OCI-LY7 (cell line): ENCODE measurements at places on chromosomes 16 and 17.

- DNase-seq = peak; percentile 84
Observed at GRCh38 chr16:57141822-57142631, 43.8 kb downstream of the PSME3IP1 start.

DNA sequence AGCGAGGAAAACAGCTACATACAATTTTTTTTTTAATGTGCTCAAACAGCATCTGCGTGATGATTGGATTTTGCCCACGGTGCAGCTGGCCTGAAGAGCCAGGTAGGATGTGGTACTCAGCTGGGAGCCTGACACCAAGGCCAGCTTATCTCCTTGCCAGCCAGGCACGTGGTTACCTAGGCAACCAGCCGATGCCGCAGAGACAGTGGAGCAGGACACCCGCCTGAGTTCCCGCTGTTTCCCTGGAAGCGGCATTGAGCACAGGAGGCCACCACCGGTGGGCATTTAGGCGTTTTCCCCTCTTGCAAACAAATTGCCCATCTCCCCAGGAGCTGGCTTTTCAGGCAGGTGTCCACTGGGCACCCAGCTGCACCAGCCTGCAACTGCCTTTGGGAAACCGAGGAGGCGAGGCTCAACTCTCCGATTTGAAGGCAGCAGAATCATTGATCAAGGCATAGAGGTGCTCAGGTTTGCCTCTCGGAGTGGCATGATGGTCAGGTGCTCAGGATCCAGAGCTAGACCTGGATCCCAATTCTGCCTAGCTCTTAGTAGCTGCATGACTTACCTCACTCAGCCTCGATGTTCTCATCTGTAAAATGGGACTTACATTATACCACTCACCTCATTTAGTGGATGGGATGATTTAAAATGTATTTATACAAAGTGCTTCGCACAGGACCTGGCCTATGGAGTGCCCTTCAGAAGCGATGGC lies 137.5 kb upstream of the PLCG2 start:
- DNase-seq = no peak

GRCh38 chr17:2253768-2254406 lies 49.7 kb downstream of the SMG6 start:
- no peak for DNase-seq

DNA sequence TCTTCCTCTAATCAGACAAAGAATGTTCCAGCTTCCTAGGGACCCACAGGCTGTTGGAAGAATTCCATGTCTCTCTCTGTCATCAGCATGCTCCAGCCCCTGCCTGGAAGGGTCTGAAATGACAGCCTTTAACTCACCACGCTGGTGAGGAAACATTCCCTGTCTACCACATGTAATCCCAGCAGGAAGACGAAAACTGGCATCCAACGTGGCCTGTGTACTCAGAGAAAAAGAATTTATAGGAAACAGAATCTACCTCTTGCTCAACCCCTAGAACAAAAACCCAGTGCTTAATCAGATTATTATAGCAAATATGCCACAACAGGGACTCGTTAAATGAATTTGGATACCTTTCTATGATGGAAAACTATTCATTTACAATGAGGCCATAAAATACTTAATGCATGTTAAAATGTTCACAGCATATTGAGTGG lies 147.3 kb upstream of the FOXF1 start:
- no peak for DNase-seq

DNA sequence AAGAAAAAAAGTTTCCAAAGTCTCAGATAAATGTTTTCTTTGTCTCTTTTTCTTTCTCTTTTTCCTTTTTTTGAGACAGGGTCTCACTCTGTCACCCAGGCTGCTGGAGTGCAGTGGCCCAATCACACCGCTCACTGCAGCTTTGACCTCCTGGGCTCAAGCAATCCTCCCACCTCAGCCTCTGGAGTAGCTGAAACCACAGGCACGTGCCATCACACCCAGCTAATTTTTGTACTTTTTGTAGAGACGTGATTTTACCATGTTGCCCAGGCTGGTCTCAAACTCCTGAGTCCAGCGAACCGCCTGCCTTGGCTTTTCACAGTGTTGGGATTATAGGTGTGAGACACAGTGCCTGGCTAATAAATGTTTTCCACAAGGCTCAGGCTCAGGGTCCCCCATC lies 53.3 kb upstream of the KSR1 start:
- no peak for DNase-seq

DNA sequence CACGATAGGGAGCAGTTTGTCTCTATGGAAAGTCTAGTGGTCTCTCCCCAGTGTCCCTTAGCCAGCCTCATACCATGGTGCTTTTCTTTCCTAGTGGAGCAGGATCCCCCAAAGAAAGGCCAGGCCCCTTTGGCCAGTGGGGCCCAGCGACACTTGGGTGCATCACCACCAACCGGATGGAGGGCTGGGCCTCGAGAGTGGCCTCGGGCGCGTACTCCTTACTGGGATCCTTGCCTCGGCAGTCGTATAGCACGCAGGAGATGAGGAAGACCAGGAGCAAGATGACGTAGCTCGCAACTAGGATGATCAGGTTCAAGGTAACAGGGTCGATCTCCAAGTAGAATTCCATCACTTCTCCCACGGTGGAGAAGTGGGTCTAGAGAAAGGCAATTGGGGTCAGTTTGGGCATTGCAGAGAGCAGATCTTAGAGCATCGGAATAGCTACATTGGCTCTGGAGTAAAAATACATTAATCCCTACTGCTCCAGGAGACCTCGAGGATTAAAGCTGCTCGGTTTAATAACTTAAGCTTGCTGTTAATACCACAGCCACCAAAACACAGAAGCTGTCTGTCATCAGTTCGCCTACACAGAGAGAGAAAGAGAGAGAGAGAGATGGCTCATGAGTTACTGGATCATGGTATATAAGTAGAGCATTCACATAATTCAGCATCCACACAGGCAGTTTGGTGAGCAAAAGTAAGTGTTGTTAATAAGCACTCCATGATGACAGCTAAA lies at the start of gene SMIM36:
SMIM36 (minus strand) TSS at position 467 of the 736 bp plus-strand sequence.
- DNase-seq = no peak

GRCh38 chr17:63445571-63445953 lies 544 bp downstream of the CYB561 start:
- no peak for DNase-seq

GRCh38 chr17:38600906-38601305 lies 4.8 kb downstream of the SRCIN1 start:
- no peak for DNase-seq

DNA sequence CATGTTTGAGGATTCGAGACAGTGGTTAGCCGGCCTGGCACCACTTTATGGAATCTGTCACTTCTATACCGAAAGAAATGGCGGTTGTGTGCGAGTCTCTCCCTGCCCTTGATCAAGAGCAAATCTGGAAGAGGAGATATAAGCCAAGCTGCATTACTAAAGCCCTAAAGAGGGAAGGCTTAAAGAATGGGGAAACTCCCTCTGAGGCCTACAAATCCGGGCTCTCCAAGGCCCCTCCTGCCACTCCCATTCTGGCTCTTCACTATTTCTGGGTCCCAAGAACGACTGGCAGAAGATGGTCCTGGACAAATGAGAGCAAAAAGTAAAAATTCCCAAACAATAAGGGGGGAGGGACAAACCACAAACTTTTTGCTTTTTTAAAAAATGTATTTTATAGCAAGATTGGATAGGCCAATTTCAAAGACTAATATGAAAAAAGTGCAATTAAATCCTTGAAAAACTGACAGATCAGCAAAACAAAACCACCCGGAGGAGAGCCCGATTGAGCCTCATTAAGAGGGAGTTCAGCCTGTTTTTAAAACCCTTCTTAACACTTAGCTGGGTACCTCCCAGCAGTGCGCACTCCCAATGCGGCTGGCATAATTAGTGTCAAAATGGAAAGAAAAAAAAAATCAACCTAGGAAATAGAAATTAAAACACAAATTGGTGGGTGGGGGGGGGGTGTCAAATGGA lies 193.5 kb downstream of the ZFHX3 start:
- no peak for DNase-seq

- no peak for DNase-seq
Observed at GRCh38 chr17:17676752-17677151, 4.5 kb upstream of the RAI1 start.

GRCh38 chr17:32870027-32870670 lies 6.8 kb downstream of the MYO1D start:
- no peak for DNase-seq

DNA sequence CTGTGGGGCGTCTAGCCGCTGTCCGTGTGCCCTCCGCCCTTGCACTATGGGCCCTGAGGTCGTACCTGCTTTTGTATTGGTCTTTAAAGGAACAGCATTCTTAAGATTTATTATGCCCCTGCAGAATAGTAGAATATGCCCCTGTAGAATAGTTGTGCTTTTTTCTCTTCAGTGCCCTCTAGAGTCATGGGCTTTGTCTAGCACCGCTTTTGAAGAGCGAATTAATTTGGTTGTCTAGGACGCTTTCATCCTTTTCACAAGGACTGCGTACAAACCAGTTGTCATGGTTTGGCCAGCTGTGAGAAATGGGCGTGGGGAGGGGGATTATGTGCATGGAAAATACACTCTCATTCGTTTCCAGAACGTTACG lies 621 bp downstream of the CEP95 start:
- DNase-seq = peak; percentile 85

DNA sequence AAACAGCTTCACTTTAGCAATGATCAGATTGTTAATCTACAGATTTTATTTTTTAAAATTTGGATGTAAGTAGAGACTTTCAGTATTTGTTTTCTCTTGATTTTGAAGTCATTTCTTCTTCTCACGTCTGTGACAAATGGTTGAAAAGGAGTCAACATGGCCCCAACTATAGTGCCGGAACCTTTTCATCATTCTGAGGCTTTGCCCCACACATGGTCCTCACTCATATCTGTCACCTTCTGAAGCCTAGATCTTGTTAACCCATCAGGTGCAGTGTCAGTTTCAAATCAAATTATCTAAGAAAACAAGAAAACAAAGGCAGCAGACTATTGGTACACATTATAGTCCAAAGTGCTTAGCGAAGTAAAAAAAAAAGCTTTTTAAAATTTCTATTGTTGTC lies 124.1 kb downstream of the TRIM37 start:
- no peak for DNase-seq

GRCh38 chr16:2013527-2013926 lies 3.9 kb upstream of the ZNF598 start:
- DNase-seq = no peak

GRCh38 chr17:71849783-71850768 lies 270.7 kb upstream of the SOX9 start:
- no peak for DNase-seq

DNA sequence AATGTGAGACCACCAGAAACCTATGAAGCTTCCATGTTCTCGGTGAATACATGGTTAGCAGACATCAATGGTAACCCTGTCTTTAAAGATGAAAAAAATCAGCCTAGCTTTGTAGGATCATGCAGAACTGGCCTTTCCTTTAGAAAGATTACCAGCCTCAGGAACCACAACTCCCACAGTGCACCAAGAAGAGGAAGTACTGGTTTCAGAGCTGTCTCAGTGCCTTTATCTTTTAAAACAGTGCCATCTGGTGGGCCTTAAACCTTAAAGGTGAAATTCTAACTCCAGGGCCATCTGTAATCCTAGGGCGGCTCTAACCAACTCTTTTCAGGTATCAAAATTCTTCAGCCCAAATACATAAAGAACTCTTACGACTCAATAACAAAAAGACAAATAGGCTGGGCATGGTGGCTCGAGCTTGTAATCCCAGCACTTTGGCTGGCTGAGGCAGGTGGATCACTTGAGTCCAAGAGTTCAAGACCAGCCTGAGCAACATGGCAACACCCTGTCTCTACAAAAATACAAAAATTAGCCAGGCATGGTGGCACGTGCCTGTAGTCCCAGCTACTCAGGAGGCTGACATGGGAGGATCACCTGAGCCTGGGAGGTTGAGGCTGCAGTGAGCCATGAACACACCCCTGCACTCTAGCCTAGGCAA lies 5.4 kb downstream of the ATPAF2 start:
- DNase-seq = peak; percentile 87

GRCh38 chr16:73840728-73841127 lies 455.9 kb upstream of the PSMD7 start:
- DNase-seq = no peak

DNA sequence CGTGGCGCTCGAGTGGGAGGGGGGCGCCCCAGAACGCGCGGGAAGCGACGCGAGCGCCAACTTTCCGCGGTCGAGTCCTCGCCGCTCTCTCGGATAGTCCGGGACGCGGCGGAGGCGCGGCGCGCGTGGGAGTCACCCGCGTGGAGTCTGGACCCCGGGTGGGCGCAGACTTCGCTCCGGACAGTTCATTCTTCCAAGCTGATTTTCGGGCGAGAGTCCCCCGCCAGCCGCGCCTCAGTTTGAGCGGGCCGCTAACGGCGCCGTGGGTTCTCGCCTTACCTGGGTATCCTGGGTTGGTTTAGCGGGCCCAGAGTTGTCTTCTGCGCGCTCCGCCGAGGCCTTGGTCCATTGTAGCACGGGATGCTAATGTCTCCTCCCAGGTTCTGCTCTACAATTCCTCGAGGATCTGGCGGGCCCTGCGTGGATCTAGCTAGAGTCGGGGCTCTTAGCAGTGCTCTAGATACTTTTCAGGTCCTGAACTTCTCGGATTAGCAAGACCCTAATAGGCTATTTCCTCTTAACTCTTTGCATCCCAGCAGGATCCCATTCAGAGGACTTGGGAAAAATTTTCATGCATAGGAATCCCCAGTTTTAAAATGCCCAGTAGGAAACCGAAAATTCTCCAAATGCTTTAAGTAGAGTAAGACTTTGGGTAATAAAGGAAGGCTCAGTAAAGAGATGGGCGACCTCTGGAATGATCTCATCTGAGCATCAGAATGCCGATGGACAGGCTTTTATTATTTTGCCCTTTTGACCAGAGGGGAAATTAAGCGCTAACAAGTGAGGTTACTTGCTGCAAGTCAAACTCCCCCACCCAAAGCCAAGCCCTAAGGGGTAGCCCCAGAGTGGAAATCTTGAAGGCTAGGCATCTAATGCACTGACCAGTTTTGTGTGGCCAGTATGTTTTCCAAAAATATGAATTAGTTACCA lies 537 bp upstream of the GJC1 start:
- peak; percentile 51 for DNase-seq

DNA sequence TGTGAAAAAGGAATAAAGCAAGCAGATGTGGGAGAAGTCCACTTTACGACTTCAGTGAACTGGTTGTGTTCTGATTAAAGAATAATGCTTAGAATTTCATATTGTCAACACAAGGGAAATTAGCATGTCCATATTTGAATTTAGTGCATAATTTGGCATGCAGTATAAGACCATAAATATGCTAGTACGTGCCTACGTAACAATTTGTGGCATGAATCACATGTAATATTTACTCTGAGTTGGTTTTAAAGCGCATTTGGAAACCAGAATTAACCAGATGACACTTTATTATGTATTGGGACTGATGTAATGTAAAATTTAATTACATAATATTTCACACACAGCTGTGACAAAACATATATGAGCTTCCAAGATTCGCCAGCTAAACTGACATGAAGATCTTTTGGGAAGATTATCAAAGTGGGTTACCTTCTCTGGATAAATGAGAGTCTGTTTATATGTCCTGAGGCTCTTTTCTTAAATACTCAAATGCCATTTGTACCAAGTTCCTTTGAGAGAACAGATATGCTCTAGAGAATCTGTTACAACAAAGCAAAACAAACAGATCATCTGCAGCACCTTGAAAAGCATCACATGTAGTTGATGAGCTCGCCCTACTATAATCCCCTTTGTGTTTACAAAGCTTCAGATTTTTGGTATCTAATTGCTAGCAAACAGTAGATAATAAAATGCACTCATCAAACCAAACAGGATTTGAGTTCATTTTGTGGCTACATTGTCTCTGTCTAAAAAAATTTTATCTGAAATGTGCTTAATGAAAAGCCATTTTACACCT lies 1468.6 kb downstream of the CDH11 start:
- no peak for DNase-seq

GRCh38 chr17:59462385-59462784 lies 103.0 kb upstream of the DHX40 start:
- DNase-seq = no peak
